Stimulated activated CD4-positive, alpha-beta T cell treated with anti-CD3 and anti-CD28 coated beads, Interleukin-4, amount 100 ng/mL, for 24 hours (primary cell): ENCODE measurements at places on chromosomes 7 and 10.
A peak's percentile ranks its signal among the peaks of the same experiment; 100 is the strongest.

GRCh38 chr7:127393368-127394058 lies 1.0 kb upstream of the ZNF800 start:
- no peak for DNase-seq

DNA sequence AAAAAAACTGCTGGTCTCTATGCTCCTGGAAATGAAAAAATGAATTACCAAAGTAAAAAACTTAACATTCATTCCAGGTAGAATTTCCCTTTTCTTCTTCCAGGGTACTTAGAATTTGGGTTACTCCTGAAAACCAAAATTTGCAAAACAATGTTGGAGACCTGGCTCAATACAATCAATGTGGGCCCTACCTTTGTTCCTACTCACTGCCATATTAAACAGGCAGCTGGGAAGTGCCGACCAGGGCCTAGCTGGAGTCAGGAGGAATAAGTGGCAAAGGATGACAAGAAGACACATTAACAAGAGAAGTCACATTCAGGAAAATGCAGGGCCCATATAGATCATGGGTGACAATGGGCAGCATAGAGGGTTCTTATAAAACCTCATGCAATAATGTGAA lies 6.4 kb upstream of the AGK start:
- DNase-seq = no peak

- no peak for DNase-seq
These were observed 77.1 kb downstream of the CARD11 start for GRCh38 chr7:2966466-2967078.

GRCh38 chr10:31745612-31746376 lies 182.8 kb downstream of the ARHGAP12 start:
- DNase-seq = peak; percentile 71

DNA sequence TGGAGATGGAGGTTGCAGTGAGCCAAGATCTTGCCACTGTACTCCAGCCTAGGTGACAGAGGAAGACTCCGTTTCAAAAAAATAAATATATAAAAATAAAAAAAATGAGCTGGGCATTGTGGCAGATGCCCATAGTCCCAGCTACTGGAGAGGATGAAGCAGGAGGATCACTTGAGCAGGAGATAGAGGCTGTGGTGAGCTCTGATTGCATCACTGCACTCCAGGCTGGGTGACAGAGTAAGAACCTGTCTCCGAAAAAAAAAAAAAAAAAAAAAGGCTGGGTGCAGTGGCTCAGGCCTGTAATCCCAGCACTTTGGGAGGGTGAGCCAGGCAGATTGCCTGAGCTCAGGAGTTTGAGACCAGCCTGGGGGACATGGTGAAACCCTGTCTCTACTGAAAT lies 11.8 kb downstream of the ZNF487 start:
- DNase-seq = no peak

GRCh38 chr7:11448323-11448722 lies 383.7 kb downstream of the THSD7A start:
- DNase-seq = no peak

- no peak for DNase-seq
These were observed 167.6 kb downstream of the GRID1 start for GRCh38 chr10:86199041-86199440.

DNA sequence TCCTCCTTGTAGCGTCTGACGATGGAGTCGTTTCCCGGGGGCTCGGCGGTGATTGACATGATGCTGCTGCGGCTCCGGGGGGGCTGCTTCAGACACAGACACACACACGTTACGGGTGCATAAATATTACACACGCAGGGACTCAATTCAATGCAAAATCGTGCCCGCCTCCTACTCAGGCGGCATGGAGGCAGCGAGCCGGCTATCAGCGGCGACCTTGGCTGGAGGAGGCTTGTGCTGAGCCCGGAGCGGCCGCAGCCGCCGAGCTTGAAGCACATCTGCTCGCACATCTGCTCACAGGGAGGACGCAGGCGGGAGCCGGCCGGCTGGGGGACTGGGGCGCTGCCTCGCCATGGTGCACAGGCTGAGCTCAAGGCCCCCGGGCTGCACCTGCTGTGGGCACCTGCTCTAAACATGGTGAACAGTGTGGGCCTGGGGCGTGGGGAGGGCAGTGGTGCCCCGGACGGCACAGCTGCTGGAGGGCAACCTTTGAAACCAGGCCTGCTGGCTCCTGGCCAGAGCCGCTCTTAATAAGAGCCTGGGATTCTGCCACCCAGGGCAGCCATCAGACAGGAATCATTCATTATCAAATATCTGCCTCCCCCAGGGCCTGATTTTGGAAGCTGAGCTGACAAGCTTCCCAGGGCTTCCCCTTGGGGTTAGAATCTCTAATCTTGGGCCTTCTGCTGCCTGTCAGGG lies 84.7 kb upstream of the GNA12 start:
- no peak for DNase-seq

DNA sequence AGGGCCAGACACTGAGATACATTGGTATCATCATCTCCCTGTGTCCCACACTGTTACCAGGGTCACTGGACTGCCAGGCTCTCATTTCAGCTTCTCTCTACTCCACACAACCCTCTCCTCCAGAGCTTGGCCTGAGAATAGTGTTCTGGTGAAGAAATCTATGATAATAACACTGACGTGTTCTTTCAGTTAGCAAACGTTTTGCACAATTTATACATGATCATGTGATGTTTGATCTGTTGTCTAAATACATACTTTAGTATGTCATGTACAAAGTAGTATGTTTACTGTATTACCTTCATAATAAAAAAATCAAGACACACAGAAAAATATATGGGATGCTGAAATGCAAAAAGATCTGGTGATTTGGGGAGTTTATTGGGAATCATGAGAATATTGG lies 5.0 kb downstream of the SLC16A9 start:
- no peak for DNase-seq

- no peak for DNase-seq
These were observed 448.5 kb upstream of the ANKRD30A start for GRCh38 chr10:36676756-36677430.

DNA sequence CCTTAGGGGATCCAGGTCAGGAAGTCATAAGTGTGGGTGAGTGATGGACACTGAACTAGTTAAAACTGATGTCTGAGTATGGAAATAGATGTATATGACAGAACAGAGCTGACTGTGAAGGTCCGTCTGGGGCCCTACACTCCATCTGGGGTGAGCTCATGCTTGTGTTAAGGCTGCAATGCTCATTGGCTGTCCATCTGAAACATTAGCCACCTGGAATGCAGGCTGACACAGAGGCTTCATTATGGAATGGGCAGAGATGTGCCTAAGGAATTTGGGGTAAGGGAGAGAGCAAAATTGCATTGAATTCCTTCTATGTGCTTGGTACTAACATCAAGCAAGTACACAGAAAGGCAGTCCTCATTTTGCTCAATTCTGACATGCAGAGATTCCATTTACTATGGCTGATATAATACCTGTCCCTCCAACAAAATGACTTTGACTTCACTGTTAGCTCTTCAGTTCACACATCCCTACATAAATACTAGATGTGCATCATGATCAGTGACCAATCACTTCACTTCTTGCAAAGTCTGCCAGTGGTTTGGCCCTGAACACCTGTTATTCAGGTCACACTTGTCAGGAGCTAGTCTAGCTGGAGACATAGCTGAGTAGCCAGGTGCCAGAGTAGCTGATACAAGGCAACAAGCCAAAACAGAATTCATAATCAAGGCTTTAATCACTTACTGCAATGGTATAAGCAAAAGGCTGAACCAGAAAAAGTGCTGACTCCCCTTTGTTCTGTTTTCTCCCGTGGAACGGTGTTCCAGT lies 128.9 kb upstream of the VWC2 start:
- no peak for DNase-seq

DNA sequence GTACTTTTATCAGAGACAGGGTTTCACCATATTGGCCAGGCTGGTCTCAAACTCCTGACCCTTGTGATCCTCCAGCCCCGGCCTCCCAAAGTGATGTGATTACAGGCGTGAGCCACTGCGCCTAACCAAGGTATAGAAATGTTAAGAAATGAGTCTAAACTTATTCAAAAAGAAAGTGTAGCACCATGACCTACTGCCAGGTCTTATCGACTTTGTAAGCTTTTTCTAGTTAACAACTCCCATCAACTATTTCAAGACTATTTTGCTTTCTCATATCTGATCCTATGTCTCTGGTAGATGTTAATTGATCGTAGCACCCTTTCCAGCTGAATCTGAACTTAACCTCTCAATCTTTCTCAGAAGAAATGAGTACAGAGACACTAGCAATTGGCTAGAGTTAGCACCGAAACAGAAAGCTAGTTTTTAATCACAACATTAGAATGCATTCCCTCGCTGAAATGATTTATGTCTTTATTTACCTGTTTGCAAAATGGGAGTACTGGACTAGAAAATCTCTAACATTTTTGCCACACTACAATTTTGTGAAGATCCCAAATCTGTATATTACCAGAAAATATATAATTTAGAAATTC lies 114.0 kb upstream of the HGF start:
- DNase-seq = no peak

DNA sequence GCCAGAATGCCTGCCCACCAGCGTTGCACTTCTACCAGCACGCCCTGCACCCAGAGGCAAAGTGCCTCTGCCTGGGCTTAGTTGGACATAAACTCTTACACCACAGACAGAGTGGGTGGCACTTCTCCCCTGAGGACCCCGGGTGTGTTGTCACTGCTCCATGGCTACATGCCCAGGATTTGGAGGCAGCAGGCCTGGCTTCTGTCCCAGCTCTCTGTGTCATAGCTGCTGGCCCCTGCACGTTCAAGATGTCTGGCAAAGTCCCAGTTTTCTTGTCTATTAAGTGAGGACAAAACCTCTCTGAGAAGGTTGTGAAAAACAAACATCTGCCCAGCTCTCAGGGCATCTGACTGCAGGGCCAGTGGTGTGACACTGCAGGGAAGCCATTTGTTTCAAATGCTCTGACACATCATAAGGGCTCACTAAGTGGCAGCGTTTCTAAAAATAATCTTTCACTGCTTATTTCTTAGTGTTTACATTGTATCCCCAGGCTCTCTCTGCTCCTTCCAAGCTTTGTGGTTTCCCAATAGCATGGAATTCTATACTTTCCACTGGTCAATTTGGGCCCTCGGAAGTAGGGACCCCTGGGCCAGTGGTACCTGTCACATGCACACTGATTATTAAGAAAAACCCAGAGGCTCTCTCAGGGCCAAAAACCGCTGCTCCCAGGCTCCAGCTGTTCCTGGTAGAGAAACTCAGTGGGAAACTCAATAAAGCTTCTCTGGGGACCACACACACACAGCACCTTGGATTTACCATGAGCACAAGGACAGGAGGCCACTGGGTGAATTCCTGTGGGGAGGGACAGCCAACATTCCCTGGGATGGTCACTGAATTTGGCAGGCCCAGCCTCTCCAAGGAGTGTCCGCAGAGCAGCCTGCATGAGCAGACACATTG lies 86.2 kb upstream of the ANLN start:
- no peak for DNase-seq

DNA sequence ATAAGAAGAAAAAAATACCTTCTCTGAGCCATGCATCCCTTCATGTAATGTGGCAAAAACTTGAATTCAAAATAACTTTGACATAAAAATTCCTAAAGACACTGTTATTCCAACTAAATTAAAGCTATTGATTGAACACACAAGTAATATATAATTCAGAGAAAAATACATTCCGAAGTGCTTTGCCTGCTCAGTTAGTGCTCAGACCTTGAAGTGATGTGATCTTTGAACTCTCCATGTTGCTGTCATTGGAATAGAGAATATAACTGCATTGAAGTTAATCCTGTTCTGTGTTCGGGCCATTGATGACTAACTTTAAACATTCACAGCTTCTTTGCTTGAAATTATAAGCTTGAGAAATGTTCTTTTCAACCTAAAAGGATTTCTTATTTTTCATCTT lies 114.0 kb upstream of the IFRD1 start:
- DNase-seq = no peak

GRCh38 chr10:90917238-90917967 lies 3.5 kb downstream of the ANKRD1 start:
- no peak for DNase-seq

DNA sequence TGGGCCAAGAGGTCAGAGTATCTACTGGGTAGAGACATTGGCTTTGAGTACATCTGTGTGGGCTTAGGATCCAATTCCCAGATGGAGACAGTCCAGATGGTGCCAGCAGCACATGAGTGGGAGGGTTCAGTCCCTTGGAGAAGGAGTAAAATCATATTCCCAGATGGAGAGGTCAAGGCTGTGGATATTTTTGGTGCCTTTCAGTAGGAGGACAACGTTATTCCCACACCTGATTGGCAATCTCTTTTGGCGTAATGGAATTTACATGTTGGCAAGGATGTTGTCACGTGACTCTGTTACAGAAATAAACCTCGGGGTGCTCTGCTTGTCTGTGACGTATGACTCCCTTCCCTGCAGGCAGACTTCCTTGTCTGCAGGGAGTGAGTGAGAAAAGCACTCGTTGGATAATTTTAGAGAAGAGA lies 27.6 kb downstream of the NPS start:
- DNase-seq = no peak

GRCh38 chr7:135708041-135708440 lies 19.9 kb downstream of the SLC13A4 start:
- no peak for DNase-seq

GRCh38 chr10:49600781-49601400 lies 9.2 kb upstream of the SLC18A3 start:
- DNase-seq = no peak

DNA sequence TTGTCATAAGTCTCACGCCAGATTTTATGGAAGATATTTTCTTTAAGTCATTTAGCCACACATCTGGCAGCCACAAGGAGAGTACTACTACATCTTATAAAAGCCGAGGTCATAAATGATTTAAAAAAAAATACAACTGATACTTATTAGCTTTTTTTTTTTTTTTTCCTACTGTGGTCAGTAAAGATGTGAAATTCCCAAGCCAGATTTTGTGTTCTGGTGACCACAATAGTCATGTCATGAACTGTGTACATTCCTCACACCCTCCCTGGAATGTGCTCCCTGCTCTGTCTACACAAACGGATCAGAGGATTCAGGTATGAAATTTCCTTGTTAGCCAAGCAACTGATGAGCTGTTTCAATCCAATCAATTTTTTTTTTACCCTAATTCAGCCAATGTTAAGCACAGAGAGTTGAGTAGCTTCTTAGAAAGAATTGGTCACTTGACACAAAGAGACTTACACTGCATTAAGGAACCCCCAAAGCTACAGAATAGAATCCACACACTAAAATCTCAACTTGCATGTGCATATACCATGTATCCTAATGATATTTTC lies 54.7 kb downstream of the CHRM2 start:
- DNase-seq = no peak

- peak; percentile 69 for DNase-seq
These were observed 110.7 kb downstream of the ZNF467 start for GRCh38 chr7:149662591-149663095.

DNA sequence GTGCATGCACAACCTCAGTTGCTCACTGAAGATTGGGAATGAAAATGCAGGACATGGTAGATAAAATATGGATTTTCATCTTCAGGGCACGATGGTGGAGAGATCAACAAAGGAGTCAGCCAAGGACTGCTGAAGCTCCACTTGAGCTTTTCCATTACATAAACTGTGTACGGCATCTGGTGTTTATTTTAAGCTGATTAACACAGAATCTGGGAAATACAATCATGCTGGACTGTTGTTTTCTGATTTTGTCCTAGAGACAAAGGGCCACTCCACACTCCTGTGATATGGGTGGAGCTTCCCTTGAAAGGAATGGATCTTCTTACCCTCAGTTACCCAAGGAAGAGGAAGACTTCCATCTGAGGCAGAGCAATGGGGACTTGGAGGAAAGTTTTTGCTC lies 120.6 kb downstream of the SAMD9 start:
- DNase-seq = no peak
